ENCODE measurements at places on chromosomes 4 and X. TPM values are rescaled to one million over a fixed set of nuclear protein-coding genes. Genes with fewer than 3 reads are reported as not detected.

DNA sequence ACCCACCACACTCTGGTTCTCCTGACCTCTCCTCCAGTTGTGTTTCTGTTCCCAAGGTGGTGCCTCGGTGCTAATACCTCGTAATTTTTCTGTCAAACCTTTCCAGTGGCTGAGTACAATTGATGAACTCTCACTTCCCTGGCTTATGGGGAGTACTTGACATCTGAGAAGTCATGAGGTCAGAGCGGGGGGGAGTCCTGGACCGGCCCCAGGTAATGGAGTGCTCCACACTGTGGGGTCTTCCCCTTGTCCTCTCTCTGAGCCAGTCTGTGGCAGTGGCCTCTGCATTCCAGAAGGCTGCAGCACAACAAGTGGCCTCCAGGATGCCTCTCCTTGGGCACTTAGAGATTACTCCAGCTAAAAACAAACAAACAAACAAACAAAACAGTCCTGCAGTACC is 122.5 kb upstream of the TRIM2 start:
- no peaks in the 10 kb centered on the region for H3K27me3 ChIP-seq
- no peak overlapping the region for H3K4me3 ChIP-seq
- H3K4me1 ChIP-seq: peaks cover 57% of the 10 kb centered on the region
- H3K36me3 ChIP-seq: no peaks in the 10 kb centered on the region

The PAGE2B gene
- not detected for total RNA-seq

GRCh38 chr4:88866862-88867550 is 169.4 kb upstream of the NAP1L5 start:
- no peaks in the 10 kb centered on the region for H3K36me3 ChIP-seq
- H3K4me1 ChIP-seq: no peaks in the 10 kb centered on the region
- H3K4me3 ChIP-seq: no peak overlapping the region
- no peaks in the 10 kb centered on the region for H3K27me3 ChIP-seq

GRCh38 chrX:45852884-45853283 is 652.2 kb upstream of the DIPK2B start:
- H3K36me3 ChIP-seq: no peaks in the 10 kb centered on the region
- DNase-seq: no peak
- peaks cover 3% of the 10 kb centered on the region for H3K4me1 ChIP-seq

The SAT1 gene
- total RNA-seq: 145 TPM

The FAM47A gene
- not detected for total RNA-seq

DNA sequence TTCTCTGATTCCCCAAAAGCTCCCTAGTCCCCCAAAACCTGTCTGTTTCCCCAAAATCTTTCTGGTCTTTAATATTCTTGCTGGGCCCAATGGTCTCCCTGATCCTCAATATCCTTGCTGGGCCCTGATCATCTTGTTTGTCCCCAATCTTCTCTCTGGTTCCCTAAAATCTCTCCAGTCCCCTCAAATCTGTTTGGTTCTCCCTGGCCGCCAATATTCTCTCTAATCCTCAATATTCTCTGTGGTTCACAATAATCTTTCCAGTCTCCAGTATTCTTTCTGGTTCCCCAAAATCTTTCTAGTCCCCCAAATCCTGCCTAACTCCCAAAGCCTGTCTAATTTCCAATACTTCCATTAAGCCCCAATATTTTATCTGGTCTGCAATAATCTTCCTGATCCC is 18.5 kb downstream of the P2RY8 start:
- peaks cover 57% of the 10 kb centered on the region for H3K4me1 ChIP-seq
- H3K27ac ChIP-seq: no peak overlapping the region
- H3K27me3 ChIP-seq: no peaks in the 10 kb centered on the region
- H3K4me3 ChIP-seq: no peak overlapping the region

DNA sequence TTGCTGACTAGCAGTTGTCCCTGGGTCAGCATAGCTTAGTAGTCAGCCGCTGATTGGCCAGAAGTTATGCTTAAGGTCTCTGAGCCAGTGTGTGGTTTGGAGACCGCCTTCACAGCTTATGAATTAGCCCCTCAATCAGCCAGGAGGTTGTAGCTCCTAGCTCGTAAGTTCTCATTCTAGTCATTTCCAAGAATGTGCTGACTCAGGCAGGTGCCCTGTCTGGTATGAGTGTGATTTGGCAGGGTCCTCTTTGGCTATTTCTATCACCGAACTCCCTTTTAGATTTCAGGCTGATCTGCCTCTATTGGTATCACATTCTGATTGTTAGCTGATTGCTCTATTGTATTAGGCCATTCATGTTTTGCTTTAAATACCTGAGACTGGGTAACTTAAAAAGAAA is 33.1 kb downstream of the NUDT11 start:
- H3K4me1 ChIP-seq: no peaks in the 10 kb centered on the region
- no peak for DNase-seq
- no peak overlapping the region for H3K4me3 ChIP-seq
- H3K27ac ChIP-seq: no peak overlapping the region
- no peaks in the 10 kb centered on the region for H3K36me3 ChIP-seq
- no peaks in the 10 kb centered on the region for H3K27me3 ChIP-seq

DNA sequence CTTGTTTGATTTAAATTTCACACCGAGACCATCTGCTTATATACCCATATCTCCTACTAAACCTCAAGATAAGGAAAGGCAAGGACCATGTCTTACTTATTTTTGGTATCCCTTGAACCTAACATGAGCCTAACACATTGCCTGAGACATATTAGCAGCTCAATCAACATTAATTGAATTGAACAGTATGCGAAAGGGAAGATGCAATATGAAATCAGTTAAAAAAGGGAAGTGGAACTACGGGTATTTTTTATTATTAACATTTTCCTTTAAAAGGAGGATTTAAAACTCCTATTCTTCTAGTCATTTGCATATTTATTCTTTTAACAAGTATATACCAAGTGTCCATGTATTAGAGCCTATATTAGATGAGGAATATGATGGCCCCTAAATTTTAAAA is 197.0 kb downstream of the CAMK2D start:
- no peak overlapping the region for H3K4me3 ChIP-seq
- H3K27ac ChIP-seq: no peak overlapping the region
- DNase-seq: no peak
- H3K36me3 ChIP-seq: no peaks in the 10 kb centered on the region
- peaks cover 38% of the 10 kb centered on the region for H3K4me1 ChIP-seq

The INTU gene
- not detected for total RNA-seq

DNA sequence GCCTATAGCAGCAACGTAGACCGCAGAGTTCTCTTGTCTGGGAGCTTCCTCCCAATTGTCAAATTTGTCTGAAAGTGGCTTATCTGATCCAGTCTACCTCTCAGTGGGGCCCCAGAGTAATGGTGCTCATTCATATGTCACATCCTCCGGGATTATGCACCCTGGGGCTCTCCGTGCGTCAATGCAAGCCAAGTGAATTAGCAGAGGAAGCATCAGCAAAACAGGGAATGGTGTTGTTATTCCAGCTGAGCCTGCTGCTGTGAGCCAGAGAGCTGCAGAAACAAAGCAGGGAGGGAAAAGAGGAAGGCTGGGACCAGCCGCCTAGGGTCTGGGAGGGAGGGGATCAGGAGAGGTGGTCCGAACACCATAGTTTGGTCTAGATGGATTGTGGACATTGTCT is 95.2 kb downstream of the CLNK start:
- H3K27ac ChIP-seq: no peak overlapping the region
- no peak for DNase-seq
- no peaks in the 10 kb centered on the region for H3K27me3 ChIP-seq
- no peak overlapping the region for H3K4me3 ChIP-seq
- no peaks in the 10 kb centered on the region for H3K36me3 ChIP-seq
- H3K4me1 ChIP-seq: peaks cover 28% of the 10 kb centered on the region

- H3K27ac ChIP-seq: no peak overlapping the region
- H3K4me3 ChIP-seq: no peak overlapping the region
- H3K36me3 ChIP-seq: no peaks in the 10 kb centered on the region
- no peak for DNase-seq
Observed at GRCh38 chrX:74179071-74179470, 124.9 kb upstream of the ZCCHC13 start.

DNA sequence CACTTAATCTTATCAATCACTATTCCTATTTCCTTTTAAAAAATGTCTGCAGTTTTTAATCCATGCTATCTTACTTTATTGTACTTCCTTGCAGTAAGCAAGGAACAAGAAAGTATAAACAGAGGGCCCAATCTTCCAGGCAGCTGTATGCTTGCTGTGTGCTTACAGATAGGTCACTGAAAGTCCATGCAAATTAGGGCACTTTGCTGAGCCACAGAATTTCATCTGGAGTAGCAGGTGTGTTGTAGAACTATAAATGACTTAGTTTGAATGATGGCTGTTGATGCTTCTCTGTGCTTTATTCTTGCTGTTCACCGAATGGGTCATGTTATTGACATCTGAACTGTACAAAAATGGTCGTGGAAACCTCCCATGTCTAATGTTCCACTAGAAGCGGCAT is 154.6 kb downstream of the ATOH1 start:
- no peaks in the 10 kb centered on the region for H3K36me3 ChIP-seq
- H3K4me3 ChIP-seq: no peak overlapping the region
- no peaks in the 10 kb centered on the region for H3K27me3 ChIP-seq
- no peak for DNase-seq

The CENPI gene
- 0.64 TPM for total RNA-seq

Measured in CD4-positive, alpha-beta memory T cell (primary cell).